ENCODE measurements at places on chromosomes 2 and 18. TPM values are rescaled to one million over a fixed set of nuclear protein-coding genes. Genes with fewer than 3 reads are reported as not detected.

Gene ABCB11
- total RNA-seq: 1.2 TPM

Gene NPAS2
- 45.8 TPM for total RNA-seq

GRCh38 chr2:134074619-134075018 lies 179.3 kb upstream of the MGAT5 start:
- H3K4me1 ChIP-seq: no peaks in the 10 kb centered on the region
- H3K36me3 ChIP-seq: no peaks in the 10 kb centered on the region
- no peak for DNase-seq
- H3K27ac ChIP-seq: no peak overlapping the region
- no peak overlapping the region for H3K4me3 ChIP-seq
- H3K27me3 ChIP-seq: no peaks in the 10 kb centered on the region

DNA sequence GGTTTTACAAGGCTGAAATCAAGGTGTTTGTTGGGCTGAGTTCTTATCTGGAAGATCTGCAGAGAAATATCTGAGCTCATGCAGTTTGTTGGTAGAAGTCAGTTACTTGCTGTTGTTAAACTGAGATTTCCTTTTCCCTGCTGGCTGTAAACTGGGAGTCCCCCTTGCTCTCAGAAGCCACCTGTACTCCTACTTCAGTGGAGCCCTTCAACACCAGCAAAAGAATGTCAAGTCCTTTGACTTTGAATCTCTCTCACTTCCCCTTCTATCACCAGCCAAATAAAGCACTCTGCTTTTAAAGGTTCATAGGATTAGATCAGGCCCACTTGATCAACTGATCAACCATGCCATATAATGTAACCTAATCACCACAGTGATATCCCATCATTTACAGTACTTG lies 252.2 kb upstream of the CDH7 start:
- DNase-seq: no peak
- no peaks in the 10 kb centered on the region for H3K27me3 ChIP-seq
- no peaks in the 10 kb centered on the region for H3K4me1 ChIP-seq
- no peak overlapping the region for H3K27ac ChIP-seq

GRCh38 chr2:207993151-207993763 lies 32.1 kb downstream of the PLEKHM3 start:
- DNase-seq: no peak
- no peak overlapping the region for H3K4me3 ChIP-seq
- no peaks in the 10 kb centered on the region for H3K4me1 ChIP-seq

DNA sequence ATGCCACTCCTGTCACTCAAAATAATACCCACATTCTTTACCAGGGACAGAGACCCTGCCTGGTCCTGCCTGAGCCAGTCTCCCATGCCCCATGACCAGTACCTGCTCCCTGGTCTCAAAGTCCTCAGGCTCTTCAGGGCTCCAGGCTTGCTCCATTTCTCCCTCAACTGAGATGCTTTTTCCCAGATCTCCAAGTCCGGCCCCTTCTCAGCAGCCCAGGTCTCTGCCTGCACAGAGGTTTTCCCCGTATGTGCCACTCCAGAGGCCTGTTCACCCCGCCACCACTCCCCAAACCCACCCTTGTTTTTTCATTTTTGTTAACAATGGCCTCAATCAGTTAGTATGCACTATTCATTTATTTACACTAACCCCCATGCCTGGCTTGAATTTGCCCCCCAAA lies 499.5 kb upstream of the MYT1L start:
- H3K27ac ChIP-seq: no peak overlapping the region
- no peaks in the 10 kb centered on the region for H3K27me3 ChIP-seq
- H3K36me3 ChIP-seq: no peaks in the 10 kb centered on the region
- H3K4me1 ChIP-seq: no peaks in the 10 kb centered on the region
- no peak for DNase-seq

- H3K27ac ChIP-seq: no peak overlapping the region
- peak; percentile 40 for DNase-seq
- H3K4me3 ChIP-seq: no peak overlapping the region
- H3K4me1 ChIP-seq: no peaks in the 10 kb centered on the region
- no peaks in the 10 kb centered on the region for H3K27me3 ChIP-seq
These were observed 142.2 kb downstream of the MAP2 start for GRCh38 chr2:209565896-209566582.

GRCh38 chr2:68413466-68413865 lies 48.4 kb downstream of the PLEK start:
- H3K36me3 ChIP-seq: no peaks in the 10 kb centered on the region
- H3K4me3 ChIP-seq: no peak overlapping the region
- no peak overlapping the region for H3K27ac ChIP-seq
- H3K27me3 ChIP-seq: no peaks in the 10 kb centered on the region

- no peak overlapping the region for H3K27ac ChIP-seq
- no peaks in the 10 kb centered on the region for H3K36me3 ChIP-seq
- no peak overlapping the region for H3K4me3 ChIP-seq
- no peak for DNase-seq
- H3K4me1 ChIP-seq: no peaks in the 10 kb centered on the region
These were observed 197.6 kb downstream of the BCL11A start for GRCh38 chr2:60355849-60356261.

GRCh38 chr2:25387876-25388449 lies 46.2 kb upstream of the DNMT3A start:
- H3K4me3 ChIP-seq: no peak overlapping the region
- DNase-seq: no peak
- H3K27ac ChIP-seq: no peak overlapping the region

GRCh38 chr2:214960677-214961076 lies 151.2 kb upstream of the BARD1 start:
- no peaks in the 10 kb centered on the region for H3K27me3 ChIP-seq
- H3K36me3 ChIP-seq: no peaks in the 10 kb centered on the region
- no peak overlapping the region for H3K4me3 ChIP-seq
- no peaks in the 10 kb centered on the region for H3K4me1 ChIP-seq
- DNase-seq: no peak
- no peak overlapping the region for H3K27ac ChIP-seq

Gene ASXL3
- 5.1 TPM for total RNA-seq

GRCh38 chr2:46164529-46165301 lies 132.5 kb upstream of the EPAS1 start:
- H3K36me3 ChIP-seq: no peaks in the 10 kb centered on the region
- H3K27me3 ChIP-seq: no peaks in the 10 kb centered on the region
- H3K4me1 ChIP-seq: no peaks in the 10 kb centered on the region
- H3K27ac ChIP-seq: peak overlapping the region; percentile 10

- no peak overlapping the region for H3K27ac ChIP-seq
- H3K4me1 ChIP-seq: no peaks in the 10 kb centered on the region
- H3K27me3 ChIP-seq: no peaks in the 10 kb centered on the region
- DNase-seq: no peak
- no peak overlapping the region for H3K4me3 ChIP-seq
- no peaks in the 10 kb centered on the region for H3K36me3 ChIP-seq
These were observed 33.3 kb upstream of the TMEM87B start for GRCh38 chr2:112021781-112022231.

Gene SNORC
- total RNA-seq: 1.7 TPM

DNA sequence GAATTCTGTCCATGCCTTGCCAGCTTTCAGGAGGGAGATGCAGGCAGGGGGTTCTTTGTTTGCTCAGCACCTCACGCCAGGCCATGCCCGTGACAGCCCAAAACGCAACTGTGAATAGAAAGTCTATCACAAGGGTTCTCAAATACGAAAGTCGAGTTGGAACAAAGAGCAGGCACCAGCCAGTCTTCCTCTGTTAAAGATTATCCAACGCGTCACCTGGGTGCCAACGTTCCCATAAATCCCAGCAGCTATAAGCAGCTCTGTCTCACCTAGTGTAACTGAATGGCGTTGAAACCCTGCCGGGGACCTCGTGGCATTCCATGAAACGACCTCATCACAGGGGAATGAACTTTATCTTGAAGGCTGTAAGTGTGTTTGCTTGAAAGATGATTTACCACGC lies 84.8 kb upstream of the GATA6 start:
- no peaks in the 10 kb centered on the region for H3K27me3 ChIP-seq
- DNase-seq: no peak
- no peaks in the 10 kb centered on the region for H3K36me3 ChIP-seq
- H3K4me3 ChIP-seq: no peak overlapping the region

GRCh38 chr2:222859786-222860612 lies 837 bp upstream of the ACSL3 start:
- H3K36me3 ChIP-seq: no peaks in the 10 kb centered on the region
- no peaks in the 10 kb centered on the region for H3K27me3 ChIP-seq
- H3K4me1 ChIP-seq: no peaks in the 10 kb centered on the region
- H3K4me3 ChIP-seq: peak overlapping the region; percentile 96

- no peak overlapping the region for H3K27ac ChIP-seq
- H3K27me3 ChIP-seq: no peaks in the 10 kb centered on the region
- no peaks in the 10 kb centered on the region for H3K4me1 ChIP-seq
These were observed 104.6 kb downstream of the RTP5 start for GRCh38 chr2:241974096-241974495.

DNA sequence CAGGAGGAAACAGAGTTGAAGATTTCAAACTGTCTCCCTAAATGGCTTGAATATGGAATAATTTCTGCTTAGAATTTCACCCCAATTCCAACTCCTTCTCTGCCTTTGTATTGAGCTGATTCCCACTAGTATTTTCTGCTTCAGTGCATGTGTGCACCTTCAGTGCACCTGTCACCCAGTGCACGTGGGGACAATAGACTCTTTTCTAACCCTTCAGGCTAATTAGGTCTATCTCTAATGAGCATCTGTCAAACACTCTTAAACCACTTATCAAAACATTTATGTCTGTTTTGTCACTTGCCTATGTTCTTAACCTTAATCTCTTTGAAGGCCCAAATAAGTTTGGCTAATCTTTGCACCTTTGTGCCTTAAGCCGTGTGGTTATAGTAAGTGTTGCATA lies 232.0 kb upstream of the NETO1 start:
- H3K4me3 ChIP-seq: no peak overlapping the region
- no peaks in the 10 kb centered on the region for H3K27me3 ChIP-seq
- no peaks in the 10 kb centered on the region for H3K4me1 ChIP-seq
- no peak for DNase-seq

DNA sequence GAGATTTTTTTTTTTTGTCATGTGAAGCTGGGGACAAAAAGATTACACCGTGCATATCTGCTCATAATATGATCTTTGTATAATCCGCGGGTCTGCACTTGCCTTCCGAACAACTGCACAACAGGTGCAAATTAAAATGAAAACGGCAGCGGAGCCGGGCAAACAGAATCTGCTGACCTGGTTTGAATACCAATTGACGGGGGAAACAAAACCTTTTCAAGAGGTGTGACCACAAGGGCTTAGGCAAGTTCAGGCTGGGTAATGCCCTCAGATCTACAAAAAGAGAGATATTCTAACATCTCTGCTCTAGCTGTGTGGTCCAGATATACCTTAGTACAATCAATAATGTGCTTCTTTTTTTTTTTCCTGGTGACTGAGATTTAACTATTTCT lies 88.5 kb downstream of the ZEB2 start:
- no peaks in the 10 kb centered on the region for H3K27me3 ChIP-seq
- H3K36me3 ChIP-seq: no peaks in the 10 kb centered on the region
- no peak overlapping the region for H3K4me3 ChIP-seq
- no peak for DNase-seq

Gene STK39
- total RNA-seq: 54.7 TPM

- no peak overlapping the region for H3K27ac ChIP-seq
- no peak overlapping the region for H3K4me3 ChIP-seq
- no peaks in the 10 kb centered on the region for H3K27me3 ChIP-seq
- H3K36me3 ChIP-seq: no peaks in the 10 kb centered on the region
- DNase-seq: no peak
These were observed 101.5 kb downstream of the SGPP2 start for GRCh38 chr2:222525811-222526210.

Gene LOXHD1
- 1.4 TPM for total RNA-seq

- H3K27ac ChIP-seq: no peak overlapping the region
- H3K4me3 ChIP-seq: no peak overlapping the region
- no peak for DNase-seq
- no peaks in the 10 kb centered on the region for H3K27me3 ChIP-seq
- no peaks in the 10 kb centered on the region for H3K36me3 ChIP-seq
These were observed 205.4 kb downstream of the HDAC4 start for GRCh38 chr2:239195318-239195871.

DNA sequence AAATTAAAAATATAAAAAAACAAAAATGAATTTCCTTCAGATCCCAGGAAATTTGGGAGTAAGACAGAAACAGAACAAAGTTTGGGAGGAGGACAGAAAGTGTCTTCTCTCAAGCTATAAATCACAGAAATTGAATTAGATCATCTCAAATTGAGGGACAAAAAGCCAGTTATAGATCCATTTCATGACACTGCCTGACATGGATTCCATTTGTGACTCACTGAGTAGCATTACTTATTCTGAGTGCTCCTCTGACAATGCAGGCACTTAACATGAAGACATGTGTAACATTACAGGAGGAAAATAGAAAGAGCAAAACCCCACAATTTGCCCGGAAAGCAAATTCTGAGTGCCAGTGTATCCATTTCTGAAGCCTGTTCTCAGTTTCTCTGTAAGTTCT lies 63.9 kb upstream of the CREB1 start:
- H3K27ac ChIP-seq: no peak overlapping the region
- no peaks in the 10 kb centered on the region for H3K4me1 ChIP-seq
- no peak for DNase-seq
- no peak overlapping the region for H3K4me3 ChIP-seq
- H3K27me3 ChIP-seq: no peaks in the 10 kb centered on the region
- H3K36me3 ChIP-seq: no peaks in the 10 kb centered on the region

GRCh38 chr18:75156139-75156750 lies 52.7 kb downstream of the PTGR3 start:
- H3K4me1 ChIP-seq: no peaks in the 10 kb centered on the region
- no peak for DNase-seq
- no peaks in the 10 kb centered on the region for H3K36me3 ChIP-seq
- H3K27ac ChIP-seq: no peak overlapping the region

GRCh38 chr2:126913881-126914615 lies 15.4 kb downstream of the TEX51 start:
- H3K4me3 ChIP-seq: no peak overlapping the region
- no peak overlapping the region for H3K27ac ChIP-seq

DNA sequence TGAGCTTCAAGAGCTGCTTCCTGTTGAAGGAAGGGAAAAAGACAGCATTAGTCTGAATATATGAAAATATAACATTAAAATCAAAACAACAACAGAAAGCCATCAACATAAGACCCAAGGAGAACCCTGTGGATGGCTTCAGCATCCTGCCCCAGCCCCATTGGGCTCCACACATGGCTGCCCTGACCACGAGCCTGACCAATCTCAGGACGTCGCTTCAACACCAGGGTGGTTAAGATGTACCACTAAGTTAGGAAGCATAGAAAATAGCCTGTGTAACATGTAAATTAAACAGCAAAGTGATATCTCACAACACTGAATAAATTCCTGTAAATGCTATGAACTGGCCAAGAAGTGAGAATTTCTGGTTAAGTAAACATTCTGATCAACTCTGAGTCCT lies 77.2 kb upstream of the CD226 start:
- H3K27ac ChIP-seq: no peak overlapping the region
- no peaks in the 10 kb centered on the region for H3K4me1 ChIP-seq
- no peaks in the 10 kb centered on the region for H3K36me3 ChIP-seq

Gene CYTIP
- 7.4 TPM for total RNA-seq

Gene FSIP2
- total RNA-seq: 0.91 TPM

DNA sequence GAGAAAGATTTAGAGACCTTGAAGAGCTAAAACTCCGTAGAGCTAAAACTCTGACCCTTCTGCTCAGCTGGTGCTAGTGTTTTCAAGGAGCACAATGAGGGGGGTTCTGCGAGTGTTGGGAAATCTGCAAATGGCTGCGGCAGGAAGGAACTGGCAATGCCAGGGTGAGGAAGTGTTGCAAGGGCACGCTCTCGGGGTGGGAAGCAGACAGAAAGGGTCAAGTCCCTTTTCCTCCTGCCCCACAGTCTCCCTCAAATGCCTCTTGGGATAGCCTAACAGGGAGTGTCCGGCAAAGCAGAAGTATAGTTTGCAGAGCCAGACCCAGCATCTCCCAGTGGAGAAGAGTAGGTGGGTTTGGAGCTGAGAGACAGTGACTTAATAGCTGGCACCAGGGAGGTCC lies 60.5 kb downstream of the NCAPH start:
- no peak for DNase-seq
- no peak overlapping the region for H3K27ac ChIP-seq
- H3K36me3 ChIP-seq: no peaks in the 10 kb centered on the region

GRCh38 chr2:234483568-234484251 lies 13.2 kb downstream of the ARL4C start:
- no peak overlapping the region for H3K27ac ChIP-seq
- H3K27me3 ChIP-seq: no peaks in the 10 kb centered on the region
- no peaks in the 10 kb centered on the region for H3K36me3 ChIP-seq
